ENCODE measurements at places on chromosomes 2 and 18.

GRCh38 chr2:180416627-180417026 is 409.5 kb upstream of the CWC22 start:
- DNase-seq = peak; percentile 22

- no peak for DNase-seq
Measured at GRCh38 chr2:52428224-52428623, 1339.4 kb upstream of the CHAC2 start.

- DNase-seq = no peak
Measured at GRCh38 chr2:133437492-133437891, 130.8 kb downstream of the NCKAP5 start.

DNA sequence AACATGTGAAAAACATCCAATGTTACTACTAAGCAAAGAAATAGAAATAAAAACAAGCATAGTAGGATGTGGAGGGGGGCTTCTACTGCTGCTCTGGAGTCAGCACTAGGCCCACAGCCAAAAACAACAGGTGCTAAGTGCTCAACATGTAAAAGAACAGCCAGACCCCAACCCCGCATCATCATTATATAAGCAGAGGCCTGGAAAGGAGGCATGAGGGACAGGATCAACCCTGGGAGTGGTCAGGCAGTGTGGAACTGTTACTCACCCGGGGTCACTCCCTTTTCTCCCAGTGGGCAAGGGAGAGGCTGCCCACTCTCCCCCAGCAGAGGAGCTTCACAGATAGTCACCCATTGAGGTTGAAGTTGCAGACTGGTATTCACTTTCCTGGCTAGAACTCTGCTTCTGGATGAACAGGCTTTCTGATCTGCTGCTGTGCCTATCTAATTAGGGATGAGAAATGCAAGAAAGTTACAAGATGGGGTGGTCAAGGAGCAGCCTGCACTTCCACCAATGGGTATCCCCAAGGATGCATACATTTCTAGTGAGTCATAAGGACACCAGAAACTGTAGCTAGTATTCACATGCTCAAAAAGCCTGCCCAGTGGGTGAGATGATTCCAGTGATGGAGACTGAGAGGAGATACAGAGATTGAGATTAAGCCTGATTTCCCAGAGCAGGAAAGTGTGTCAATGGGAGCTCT is 480.1 kb upstream of the TCF4 start:
- DNase-seq = no peak

GRCh38 chr2:239240414-239240881 is 160.4 kb downstream of the HDAC4 start:
- DNase-seq = no peak

DNA sequence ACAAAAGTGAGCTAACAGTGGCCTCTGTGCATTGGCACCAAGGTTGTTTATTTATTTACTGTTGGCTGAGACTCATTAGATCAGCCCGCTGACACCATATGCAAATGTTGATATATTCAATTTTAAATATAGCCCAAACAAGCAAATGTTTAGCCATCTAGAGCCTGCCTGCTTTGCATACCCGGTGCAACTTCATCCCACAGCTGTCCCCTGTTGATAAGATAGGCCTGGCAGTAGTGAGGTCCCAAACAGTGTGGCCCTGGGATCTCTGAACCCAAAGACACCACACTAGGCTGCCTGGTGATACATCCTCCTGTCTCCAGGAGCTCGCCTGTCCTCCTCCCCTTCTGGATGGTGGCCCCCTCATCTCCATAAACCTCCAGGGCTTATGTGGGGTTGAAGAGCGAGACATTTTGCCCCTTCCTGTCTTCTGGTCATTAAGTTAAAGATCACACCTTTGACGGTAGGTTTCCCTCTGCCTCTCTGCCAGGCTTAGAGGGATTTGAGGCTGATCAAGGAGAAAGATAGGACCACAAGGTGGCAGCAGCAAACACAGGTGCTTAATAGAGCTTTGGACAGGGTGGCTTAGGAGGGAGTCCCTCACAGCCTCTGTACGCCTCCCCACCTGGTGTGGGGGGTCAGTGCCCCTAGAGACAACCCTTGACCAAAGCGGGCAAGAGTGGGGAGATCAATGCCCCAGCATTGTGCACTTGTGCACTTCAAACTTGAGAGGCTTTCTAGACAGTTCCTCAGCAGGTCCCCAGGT is 23.7 kb upstream of the MYO5B start:
- DNase-seq = no peak

- no peak for DNase-seq
Measured at GRCh38 chr2:217899231-217900009, 103.4 kb downstream of the TNS1 start.

DNA sequence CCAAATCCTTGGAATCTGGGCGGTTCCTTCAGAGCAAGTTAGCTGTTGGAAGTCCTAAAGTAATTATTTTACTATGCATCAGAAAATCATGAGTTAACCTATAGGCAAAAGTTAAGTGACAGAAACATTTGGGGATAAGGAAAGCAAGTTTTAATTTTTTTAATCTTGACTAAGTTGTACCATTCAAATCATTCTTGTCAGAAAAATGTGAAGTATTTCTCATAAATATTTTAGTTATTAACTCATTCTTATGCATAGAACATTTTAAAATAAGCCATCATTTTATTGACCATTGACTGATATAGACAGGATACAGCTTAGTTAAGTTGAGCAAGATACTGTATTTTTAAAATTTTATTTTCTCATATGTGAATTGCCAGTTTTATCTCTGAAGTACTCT is 98.2 kb upstream of the FOSL2 start:
- no peak for DNase-seq

- DNase-seq = no peak
Measured at GRCh38 chr2:30645081-30645744, 162.0 kb downstream of the CAPN13 start.

- DNase-seq = no peak
Measured at GRCh38 chr18:26721854-26722564, 143.5 kb downstream of the AQP4 start.

- no peak for DNase-seq
Measured at GRCh38 chr2:120209427-120210269, 13.6 kb downstream of the TMEM185B start.

DNA sequence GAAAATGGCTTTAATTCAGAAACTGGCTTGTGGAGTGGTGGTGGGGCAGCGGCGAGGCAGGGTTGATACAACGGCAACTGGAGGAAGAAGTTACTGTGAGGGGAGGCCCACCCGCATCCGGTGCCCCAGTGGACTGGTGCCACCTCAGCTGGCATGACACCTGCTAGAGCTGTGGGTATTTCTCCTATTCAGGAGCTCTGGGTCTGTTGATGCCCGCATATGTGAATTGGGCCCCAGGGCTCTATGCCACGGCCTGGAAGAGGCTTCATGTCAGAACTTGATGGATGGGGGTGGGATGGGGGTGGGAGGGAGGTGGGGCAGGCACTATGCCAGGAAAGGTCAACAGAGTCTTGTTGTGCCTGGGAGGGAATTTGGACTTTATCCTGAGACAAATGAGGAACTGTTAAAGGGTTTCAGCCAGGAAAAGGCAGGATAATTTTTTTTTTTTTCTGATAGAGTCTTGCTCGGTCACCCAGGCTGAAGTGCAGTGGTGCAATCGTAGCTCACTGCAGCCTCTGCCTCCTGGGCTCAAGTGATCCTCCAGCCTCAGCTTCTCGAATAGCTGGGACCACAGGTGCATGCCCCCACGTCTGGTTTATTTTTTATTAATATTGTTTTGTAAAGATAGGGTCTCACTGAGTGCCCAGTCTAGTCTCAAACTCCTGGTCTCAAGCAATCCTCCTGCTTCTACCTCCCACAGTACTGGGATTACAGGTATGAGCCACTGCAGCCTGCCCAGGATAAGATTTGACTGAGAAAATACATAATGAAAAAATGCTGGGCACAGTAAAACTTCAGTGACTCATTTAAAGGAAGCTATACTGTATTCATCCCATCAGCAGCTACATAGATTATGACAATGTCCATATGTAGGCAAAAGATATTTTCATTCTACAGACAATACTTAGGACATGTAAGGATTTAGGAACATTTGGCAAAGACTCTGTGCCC is 52.6 kb downstream of the SH2D6 start:
- no peak for DNase-seq

- no peak for DNase-seq
Measured at GRCh38 chr2:231692847-231693246, 15.5 kb upstream of the PTMA start.

DNA sequence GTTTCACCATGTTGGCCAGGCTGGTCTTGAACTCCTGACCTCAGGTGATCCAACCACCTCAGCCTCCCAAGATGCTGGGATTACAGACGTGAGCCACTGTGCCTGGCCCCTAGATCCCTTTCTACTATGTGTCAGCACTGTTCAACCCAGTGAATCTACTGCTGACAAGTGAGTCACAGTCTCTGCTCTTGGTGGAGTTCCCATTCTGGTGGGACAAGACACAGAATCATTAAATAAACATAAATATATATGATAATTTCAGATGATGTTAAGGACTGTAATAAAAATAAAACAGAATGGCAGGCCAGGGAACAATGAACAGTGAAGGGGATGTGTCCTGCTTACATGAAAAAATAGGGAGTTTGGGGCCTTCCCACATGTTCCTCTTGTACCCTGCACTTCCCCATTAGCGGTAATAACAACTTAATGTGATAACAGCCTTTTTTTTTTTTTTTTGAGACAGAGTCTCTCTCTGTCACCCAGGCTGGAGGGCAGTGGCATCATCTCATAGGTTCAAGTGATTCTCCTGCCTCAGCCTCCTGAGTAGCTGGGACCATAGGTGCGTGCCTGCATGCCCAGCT is 112.2 kb downstream of the CPO start:
- no peak for DNase-seq

DNA sequence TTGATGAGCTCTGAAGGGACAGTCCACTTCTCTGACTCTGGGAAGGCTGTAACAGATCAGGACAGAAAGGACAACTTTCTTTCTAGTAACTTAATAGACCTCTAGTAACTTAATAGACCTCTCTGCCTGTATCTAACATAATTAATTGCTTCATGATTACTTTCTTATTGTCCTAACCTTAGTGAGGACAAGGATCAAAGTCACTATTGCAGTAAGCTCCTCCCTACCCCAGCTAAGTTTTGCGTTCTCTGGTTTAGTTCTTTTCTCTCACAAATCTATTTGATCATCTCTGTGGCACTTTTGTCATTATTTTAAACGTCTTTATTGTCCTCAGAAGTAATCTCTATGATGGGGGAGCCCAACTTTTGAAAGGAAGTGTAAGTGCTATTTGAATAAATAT is 125.5 kb upstream of the UGP2 start:
- DNase-seq = no peak

- no peak for DNase-seq
Measured at GRCh38 chr2:210028178-210028577, 25.7 kb downstream of the RPE start.

DNA sequence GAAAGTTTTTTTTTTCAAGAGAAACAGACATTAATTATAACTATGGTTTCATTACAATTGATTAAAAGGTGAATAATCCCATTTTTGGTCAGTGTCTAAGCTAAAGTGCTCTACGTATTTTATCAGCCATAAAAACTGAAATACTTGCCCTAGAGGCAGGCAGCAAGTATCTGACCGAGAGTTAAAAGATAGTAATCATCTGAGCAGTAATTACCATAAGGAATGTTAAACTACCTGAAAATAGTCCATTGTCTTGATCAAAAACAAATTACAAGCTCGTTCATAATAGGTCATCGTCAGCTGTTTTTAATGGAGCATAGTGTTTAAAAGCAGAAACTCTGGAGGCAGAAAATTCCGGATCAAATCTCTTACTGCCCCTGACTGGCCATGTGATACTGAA is 105.7 kb upstream of the ZEB2 start:
- no peak for DNase-seq

DNA sequence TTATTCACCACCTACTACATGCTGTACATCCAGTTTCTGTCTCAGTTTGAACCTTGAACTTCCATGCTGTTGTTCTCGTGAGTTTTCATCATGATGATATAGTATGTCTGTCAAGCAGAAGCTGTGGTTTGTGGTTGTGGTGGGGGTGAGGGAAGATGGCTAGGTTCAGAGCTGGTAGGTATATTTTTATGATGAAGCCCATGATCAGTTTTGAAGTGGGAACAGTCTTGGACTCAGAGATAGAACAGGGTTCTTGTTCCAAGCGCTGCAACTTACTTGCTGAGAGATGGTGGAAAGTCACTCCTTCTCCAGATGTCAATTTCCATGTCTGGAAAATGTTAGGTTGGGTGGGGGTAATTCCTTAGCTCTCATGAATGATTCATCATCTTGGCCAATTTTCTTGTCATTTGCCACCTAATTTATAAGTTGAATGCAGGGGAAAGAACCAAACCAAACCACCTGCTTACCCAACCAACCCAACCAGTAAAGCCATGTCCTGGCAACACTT is 21.6 kb downstream of the PMAIP1 start:
- no peak for DNase-seq

DNA sequence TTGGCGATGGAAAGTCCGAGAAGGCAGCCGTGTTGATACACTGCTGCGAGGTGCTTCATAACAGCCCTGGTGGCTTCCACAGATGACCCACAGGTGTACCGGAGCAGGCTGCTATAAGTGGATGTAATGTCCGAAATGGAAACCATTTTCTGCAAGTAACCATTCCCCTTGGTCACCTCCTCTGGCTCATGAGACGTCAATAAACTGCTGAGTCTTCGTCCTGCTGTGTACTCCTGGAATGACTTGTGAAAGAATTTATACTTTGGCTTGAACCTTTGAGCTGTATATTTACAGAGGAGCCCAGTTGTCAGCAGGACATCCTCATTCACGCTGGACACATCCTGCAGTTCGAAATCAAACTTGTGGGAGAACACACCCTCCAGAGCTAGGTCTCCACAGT is 14.4 kb downstream of the NLRC4 start:
- no peak for DNase-seq

- no peak for DNase-seq
Measured at GRCh38 chr2:240749516-240749915, 57.9 kb downstream of the AQP12A start.

DNA sequence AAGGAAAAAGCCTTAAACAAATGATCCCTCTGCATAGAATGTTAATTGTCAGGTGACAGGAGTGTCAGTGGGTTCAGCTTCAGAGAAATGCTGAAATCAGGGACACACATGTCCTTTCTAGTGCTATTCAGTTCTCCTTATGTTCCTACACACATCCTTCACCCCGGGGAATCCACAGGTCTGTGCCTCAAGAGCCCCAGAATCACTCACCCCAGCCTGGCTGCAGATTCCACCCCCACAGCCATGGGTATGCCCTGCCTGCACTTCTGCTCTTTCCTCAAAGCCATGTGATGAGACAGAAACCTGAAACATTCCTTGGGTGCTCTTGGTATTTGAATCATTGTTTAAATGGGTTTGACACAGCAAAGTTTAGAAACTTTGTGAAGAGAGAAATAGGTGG is 27.4 kb upstream of the FZD7 start:
- no peak for DNase-seq

GRCh38 chr18:73942081-73942625 is 205.5 kb downstream of the FBXO15 start:
- peak; percentile 38 for DNase-seq
